ENCODE measurements at places on chromosomes 2 and 18.
A peak's percentile ranks its signal among the peaks of the same experiment; 100 is the strongest.

DNA sequence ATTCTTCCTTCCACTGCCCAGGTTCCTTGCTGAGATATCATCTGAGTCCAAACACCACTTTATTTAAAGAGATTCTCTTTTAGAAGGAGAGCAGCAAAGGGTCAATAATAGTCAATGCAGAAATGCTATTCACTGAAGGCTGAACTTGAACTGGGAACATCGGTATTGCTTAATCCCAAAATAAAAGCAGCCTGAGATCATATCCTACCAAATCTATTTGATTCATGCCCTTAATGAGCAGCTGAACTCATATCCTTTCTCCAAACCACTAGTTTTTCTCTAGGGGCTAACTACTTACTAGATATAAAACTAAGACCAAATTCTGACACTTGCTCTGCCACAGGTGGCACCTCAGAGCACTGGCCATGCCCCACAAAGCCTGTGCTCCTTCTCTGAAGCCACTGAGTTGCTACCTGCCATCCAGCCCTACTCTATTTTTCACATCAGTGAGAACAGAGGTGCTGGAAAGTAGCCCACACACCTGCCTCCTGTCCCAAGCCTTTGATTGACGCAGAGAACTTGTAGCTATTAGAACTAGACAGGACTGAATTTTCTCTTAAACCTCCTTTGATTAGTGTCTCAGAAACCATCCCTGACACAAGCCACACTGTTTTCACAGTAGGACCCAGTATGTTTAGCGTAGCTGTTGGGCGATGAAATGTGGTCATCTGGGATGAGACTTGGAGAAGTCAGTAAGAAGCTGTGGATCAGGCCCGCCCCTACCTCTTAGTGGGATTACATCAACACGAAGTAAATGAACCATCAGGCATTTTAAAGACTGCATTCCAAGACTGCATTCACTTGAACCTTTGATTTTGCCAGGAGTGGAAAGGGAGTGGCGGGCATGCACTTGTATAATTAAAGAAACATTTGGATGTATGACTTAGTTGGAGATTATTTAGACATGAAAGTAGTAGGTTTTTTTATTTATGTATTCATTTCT, 124.3 kb downstream of the RBMS1 start:
- H3K4me3 ChIP-seq, result no peak overlapping the region
- no peak for DNase-seq
- no peaks in the 10 kb centered on the region for H3K36me3 ChIP-seq
- H3K27ac ChIP-seq, result no peak overlapping the region
- no peaks in the 10 kb centered on the region for H3K27me3 ChIP-seq

DNA sequence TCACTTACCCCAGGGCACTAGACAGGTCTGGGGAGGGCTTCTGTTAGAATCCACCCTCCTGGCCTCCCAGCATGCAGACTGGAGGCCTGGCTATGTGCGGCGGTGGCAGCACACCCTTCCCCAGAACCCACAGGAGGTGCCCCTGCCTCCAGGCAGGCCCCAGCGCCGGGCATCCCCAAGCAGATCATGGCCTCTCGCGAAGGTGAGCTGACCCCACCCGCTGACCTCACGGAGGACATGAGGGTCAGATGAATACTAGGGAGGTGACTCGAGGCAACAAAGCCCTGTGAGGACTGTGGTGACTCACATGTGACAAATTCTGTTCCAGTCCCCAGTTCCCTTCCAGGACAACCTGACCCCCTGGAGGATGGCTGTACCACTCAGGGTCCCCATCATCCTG, 1.9 kb downstream of the MAB21L4 start:
- peaks cover 6% of the 10 kb centered on the region for H3K4me1 ChIP-seq
- no peak for DNase-seq
- no peaks in the 10 kb centered on the region for H3K36me3 ChIP-seq
- peaks cover 50% of the 10 kb centered on the region for H3K27me3 ChIP-seq

- no peaks in the 10 kb centered on the region for H3K27me3 ChIP-seq
- DNase-seq, result no peak
- no peak overlapping the region for H3K4me3 ChIP-seq
- H3K36me3 ChIP-seq, result no peaks in the 10 kb centered on the region
- H3K4me1 ChIP-seq, result no peaks in the 10 kb centered on the region
Measured at GRCh38 chr2:2588777-2589176, 257.7 kb upstream of the MYT1L start.

DNA sequence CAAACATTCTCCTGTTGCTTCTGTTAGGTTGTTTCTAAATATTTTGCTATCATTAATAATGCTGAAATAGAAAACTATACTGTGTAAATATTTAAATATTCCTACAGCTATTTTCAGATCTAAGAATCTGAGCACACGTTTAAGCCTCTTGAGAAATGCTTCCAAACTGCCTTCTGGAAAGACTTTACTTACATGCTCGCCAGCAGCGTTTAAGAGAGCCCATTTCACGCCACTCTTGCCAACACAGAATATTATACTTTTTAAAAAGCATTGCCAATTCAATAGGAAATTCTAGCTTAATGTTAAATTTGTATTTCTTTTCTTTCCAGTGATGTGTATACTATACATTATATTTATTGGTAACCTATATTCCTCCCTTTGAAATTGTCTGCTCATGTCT, 92.0 kb downstream of the TMEM163 start:
- no peaks in the 10 kb centered on the region for H3K4me1 ChIP-seq
- DNase-seq, result no peak
- H3K27ac ChIP-seq, result no peak overlapping the region
- no peak overlapping the region for H3K4me3 ChIP-seq
- H3K36me3 ChIP-seq, result no peaks in the 10 kb centered on the region
- H3K27me3 ChIP-seq, result no peaks in the 10 kb centered on the region

DNA sequence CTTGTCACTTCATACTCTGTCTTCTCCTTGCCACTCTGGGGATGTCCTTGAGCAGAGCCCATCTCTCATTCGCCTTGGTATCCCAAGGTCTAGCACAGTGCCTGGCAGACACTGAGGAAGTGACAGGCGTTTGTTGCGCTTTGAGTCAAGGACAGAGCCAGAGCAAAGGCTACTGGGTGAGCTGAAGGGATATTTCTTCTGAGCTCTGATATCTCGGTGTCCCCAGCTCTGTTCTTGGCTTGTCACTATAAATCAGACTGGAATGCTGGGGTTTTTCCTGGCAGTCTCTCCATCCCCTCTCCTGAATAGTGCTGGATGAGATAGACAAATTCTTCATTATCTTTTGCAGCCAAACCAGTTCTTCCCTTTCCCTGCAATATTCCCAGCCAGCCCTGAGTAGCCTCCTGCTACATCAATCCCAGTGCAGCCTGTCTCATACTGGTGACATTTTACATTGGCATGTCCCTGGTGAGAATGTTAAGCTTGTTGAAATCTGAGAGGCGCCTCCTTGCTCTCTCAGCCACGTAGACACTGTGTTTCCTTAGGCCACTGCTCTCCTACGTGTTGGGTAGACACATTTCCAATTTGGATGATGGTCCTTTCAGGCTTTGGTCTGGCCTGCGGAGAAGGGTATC, 61.7 kb downstream of the CTIF start:
- peaks cover 45% of the 10 kb centered on the region for H3K4me1 ChIP-seq
- H3K36me3 ChIP-seq, result no peaks in the 10 kb centered on the region
- H3K27ac ChIP-seq, result peak overlapping the region; percentile 63

DNA sequence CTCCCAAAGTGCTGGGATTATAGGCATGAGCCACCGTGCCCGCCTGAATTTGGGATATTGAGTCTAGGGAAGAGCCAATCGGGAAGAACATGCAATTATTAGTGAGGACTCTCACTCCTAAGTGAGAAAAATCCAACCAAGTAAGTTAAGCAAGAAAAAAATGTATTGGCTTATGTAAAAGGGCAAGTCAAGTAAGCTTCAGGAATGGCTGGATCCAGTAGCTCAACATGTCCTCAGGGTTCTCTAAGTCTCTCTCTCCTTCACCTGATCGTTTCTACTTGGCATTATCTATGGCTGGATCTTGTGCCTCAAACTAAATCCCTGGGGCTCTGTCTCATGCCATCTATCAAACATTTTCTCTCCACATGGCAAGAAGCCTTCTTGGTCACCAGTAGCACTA, 16.1 kb upstream of the CIB4 start:
- H3K36me3 ChIP-seq, result no peaks in the 10 kb centered on the region
- no peaks in the 10 kb centered on the region for H3K4me1 ChIP-seq
- no peak for DNase-seq
- peaks cover 2% of the 10 kb centered on the region for H3K27me3 ChIP-seq
- H3K4me3 ChIP-seq, result no peak overlapping the region

- no peak for DNase-seq
- H3K27me3 ChIP-seq, result no peaks in the 10 kb centered on the region
- H3K4me1 ChIP-seq, result no peaks in the 10 kb centered on the region
- H3K36me3 ChIP-seq, result no peaks in the 10 kb centered on the region
- H3K27ac ChIP-seq, result no peak overlapping the region
Measured at GRCh38 chr2:79041032-79041448, 15.5 kb downstream of the REG3G start.

- DNase-seq, result no peak
- no peaks in the 10 kb centered on the region for H3K27me3 ChIP-seq
- H3K4me1 ChIP-seq, result peaks cover 8% of the 10 kb centered on the region
Measured at GRCh38 chr18:34947711-34948125, 93.5 kb upstream of the MAPRE2 start.

DNA sequence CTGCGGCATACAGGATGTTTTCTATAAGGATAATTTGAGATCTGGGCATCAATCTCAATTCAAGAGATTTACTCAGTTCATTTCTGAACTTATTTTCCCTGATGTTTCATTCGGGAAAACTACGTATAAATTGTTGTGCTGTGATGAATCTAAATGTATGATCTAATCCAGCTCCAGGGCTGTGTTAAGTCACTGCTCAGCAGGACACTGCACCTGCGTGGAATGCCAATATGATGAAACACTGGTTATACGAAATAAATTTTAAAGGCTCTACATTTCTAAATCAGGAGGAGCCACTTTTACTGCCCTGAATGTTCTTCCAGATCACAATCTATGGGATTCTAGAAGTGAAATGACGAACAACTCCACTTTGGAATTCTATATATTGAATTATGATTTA, 259.0 kb downstream of the HNMT start:
- no peaks in the 10 kb centered on the region for H3K27me3 ChIP-seq
- DNase-seq, result no peak
- H3K4me1 ChIP-seq, result no peaks in the 10 kb centered on the region

DNA sequence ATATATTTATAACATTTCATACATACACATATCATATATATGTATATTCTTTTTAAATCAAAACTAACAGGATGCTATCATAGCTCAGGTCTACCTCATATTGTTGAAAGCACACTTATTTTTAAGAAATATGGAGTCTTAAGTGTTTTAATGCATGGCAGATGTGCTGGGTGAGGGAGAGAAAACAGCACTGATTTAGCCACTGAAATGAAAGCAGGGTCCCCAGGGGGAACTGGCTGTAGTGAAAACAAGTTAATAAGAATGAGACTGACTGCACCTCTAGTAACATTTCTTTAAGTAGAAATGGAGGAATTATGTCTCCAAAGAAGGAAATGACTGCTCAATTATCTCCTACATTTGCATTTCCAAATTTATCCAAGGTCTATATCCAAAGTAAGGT, 857.8 kb downstream of the DCDC2C start:
- no peaks in the 10 kb centered on the region for H3K4me1 ChIP-seq
- no peak for DNase-seq
- H3K36me3 ChIP-seq, result no peaks in the 10 kb centered on the region
- H3K27ac ChIP-seq, result no peak overlapping the region
- H3K4me3 ChIP-seq, result no peak overlapping the region
- no peaks in the 10 kb centered on the region for H3K27me3 ChIP-seq

DNA sequence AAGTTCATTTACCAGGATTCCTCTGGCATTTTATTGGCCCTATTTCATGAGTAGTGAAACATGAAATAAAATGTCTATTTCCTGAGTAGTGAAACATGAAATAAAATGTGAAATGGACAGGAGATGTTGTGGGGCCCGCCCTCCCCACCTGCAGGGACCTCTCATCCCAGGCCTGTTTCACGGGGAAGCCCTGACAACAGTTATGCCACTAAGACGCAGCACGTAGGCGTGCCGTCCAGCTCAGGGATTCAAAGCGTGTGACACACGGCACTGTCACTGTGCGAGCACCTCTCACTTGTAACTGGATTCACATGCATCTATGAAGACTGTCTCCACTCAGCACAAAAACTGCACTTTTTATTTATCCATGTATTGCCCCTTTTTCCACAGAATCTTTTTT, 83.4 kb upstream of the SNTG2 start:
- no peak overlapping the region for H3K4me3 ChIP-seq
- H3K4me1 ChIP-seq, result no peaks in the 10 kb centered on the region
- H3K27ac ChIP-seq, result no peak overlapping the region
- peaks cover 55% of the 10 kb centered on the region for H3K27me3 ChIP-seq
- no peak for DNase-seq

DNA sequence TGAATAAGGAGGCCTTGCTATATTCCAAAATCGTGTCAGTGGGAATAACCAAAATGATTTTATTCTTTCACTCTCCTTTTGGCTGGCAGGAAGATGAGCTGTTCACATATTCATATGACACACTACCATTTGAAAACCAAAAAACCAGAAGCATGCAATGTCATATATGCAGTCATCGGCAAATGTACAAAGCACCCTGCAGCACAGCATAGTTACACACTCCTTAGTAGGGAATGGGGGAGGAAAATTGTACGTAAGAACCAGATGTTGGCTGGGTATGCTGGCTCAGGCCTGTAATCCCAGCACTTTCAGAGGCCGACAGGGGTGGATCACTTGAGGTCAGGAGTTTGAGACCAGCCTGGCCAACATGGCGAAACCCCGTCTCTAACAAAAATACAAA, 176.6 kb downstream of the GFPT1 start:
- no peaks in the 10 kb centered on the region for H3K36me3 ChIP-seq
- H3K4me3 ChIP-seq, result no peak overlapping the region
- no peak overlapping the region for H3K27ac ChIP-seq
- no peak for DNase-seq
- H3K4me1 ChIP-seq, result peaks cover 26% of the 10 kb centered on the region

DNA sequence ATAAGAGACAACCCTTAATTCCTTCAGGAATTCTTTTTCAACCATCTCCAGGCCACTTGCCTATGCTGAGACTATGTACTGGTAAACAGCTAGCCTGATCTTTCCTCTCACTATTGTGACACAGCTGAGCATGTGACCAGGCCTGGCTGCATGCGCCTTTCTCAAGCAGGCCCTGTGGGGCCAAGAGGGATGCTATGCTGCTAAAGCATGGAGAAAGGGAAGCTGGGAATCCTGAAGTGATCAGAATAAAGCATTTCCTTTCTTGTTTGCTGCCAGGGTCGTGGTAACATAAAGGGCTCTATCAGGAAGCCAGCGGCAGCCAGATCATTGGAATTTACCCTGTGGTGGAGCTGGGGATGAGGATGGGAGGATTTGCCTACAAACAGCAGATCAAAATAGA, 29.8 kb upstream of the LCLAT1 start:
- H3K36me3 ChIP-seq, result no peaks in the 10 kb centered on the region
- H3K4me1 ChIP-seq, result peaks cover 27% of the 10 kb centered on the region
- peak; percentile 79 for DNase-seq
- peak overlapping the region; percentile 44 for H3K27ac ChIP-seq
- H3K4me3 ChIP-seq, result no peak overlapping the region

- no peaks in the 10 kb centered on the region for H3K4me1 ChIP-seq
- peak overlapping the region; percentile 57 for H3K27ac ChIP-seq
- peak; percentile 87 for DNase-seq
Measured at GRCh38 chr2:178271629-178272333, 77.5 kb downstream of the OSBPL6 start.

- H3K36me3 ChIP-seq, result no peaks in the 10 kb centered on the region
- H3K4me1 ChIP-seq, result no peaks in the 10 kb centered on the region
- no peak overlapping the region for H3K27ac ChIP-seq
- H3K4me3 ChIP-seq, result no peak overlapping the region
- DNase-seq, result no peak
Measured at GRCh38 chr2:239576784-239577685, 176.2 kb upstream of the HDAC4 start.

- peak; percentile 82 for DNase-seq
- H3K4me3 ChIP-seq, result no peak overlapping the region
- peaks cover 54% of the 10 kb centered on the region for H3K36me3 ChIP-seq
- no peaks in the 10 kb centered on the region for H3K27me3 ChIP-seq
- peaks cover 9% of the 10 kb centered on the region for H3K4me1 ChIP-seq
- H3K27ac ChIP-seq, result peak overlapping the region; percentile 71
Measured at GRCh38 chr2:86037141-86037794, 68.4 kb downstream of the POLR1A start.
